ENCODE measurements at places on chromosomes 16 and 17.

- DNase-seq = no peak
Observed at GRCh38 chr16:4713663-4714501, 20.2 kb downstream of the ANKS3 start.

GRCh38 chr17:72236980-72237633, 116.3 kb downstream of the SOX9 start:
- DNase-seq = no peak

GRCh38 chr16:84976644-84977400, 34.5 kb downstream of the ZDHHC7 start:
- DNase-seq = no peak

- DNase-seq = no peak
Observed at GRCh38 chr17:79620207-79621038, 9.6 kb upstream of the RBFOX3 start.

GRCh38 chr17:78734793-78735641, 47.1 kb downstream of the CYTH1 start:
- no peak for DNase-seq

DNA sequence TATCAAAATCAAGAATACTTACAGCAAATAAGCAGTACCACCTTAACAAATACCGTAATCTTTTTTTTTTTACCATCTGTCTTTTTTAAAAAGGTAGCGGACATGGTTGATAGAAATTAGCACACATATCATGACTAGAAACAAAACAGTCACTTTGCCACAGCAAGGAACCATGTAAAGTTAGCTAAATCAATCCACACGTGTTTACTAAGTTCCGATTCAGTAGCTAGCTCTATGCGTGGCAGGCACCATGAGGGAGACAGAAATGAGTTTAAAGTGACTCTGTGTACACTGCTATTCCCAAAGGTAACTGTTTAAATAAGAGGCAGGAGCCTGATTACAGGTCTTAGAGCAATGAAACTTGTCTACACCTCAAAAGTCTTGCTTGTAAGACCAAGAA, 108.6 kb downstream of the XYLT1 start:
- DNase-seq = no peak

DNA sequence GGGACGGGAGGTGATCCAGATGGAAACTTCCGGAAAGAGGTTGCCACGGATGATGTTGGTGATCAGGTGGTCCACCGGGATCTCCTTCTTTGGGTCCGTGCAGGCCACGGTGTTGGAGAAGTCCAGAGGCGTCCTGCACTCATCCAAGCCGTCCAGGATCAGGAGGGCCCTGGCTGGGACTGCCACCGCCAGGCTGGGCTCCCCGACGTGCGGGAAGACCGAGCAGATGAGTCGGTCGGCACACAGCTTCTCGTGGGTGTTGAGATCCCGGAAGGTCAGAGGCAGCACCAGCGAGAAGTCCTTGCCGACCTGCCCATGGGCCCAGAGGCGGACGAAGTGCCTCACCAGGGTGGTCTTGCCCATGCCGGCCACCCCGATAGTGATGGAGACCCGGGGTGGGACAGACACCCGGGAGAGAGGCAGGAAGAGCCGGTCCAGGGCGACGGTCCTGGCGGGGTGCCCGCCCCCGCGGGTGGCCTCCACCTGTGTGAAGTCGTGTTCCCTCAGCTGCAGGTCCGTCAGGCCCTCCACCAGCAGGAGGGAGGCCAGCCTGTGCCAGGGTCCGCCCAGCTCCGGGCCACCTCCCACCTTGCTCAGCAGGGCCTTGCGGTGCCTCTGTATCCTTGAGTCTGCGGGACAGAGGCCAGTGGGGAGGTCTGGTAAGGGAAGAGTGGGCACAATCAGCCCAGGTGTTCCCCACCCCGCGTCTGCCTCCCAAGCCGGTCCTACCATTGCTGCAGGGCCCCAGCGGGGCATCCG, 12.9 kb downstream of the NLRC3 start:
- DNase-seq = no peak

DNA sequence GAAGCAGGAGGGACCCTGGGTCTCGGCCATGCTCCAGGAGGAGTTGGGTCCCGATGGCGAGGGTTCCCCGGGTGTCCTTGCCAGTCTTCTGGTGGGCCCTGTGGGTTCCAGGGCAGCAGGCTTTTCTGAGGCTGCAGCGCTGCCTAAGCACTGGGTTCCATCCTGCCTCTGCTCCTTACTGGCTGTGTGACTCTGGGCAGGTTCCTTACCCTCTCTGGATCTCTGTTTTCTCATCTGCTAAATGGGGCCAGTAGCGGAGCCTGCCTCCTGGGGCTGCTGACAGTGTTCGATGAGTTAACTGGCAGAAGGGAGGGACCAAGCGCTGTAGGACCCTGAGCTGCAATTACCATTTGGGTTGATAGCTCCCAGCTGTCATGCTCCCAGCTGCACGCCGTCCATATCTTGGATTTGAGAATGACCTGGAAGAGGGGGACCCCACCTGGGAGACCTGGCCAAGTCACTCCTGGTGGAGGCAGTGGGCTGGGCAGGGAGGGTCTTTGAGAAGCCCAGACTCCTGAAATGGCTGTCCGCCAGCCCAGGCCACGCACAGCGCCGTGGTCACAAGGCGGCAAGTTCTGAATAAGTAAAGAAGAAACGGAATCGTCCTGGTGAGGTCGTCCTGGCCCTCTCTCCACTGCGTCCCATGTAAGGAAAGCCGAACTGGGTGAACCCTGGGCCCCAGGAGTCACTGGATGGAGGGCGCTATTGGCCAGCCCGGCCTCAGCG, 47.2 kb upstream of the GSE1 start:
- no peak for DNase-seq

DNA sequence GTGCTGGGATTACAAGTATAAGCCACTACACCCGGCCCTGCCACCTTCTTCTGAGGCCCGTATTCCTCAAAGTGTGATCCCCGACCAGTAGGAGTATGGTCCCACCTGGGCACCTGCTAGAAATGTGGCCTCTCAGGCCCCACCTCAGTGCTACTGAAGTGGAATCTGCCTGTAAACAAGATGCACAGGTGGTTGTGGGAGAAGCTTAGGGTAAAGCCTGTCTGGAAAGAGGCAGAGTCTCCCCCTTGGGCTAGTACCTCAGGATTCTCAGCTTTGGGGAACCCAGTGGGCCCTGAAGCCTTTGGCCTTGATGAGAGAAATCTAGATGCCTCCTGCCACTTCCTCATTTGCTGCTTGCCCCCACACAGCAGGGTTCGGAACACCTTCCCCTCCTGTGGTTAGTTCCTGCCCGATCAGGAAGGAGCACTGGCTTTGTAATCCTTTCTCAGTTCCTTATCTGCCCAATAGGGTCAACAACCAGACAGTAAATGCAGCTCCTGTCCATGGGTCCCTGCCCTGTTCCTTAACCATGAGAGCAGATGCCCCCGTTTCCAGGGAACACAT, 25.2 kb downstream of the TK2 start:
- DNase-seq = no peak

DNA sequence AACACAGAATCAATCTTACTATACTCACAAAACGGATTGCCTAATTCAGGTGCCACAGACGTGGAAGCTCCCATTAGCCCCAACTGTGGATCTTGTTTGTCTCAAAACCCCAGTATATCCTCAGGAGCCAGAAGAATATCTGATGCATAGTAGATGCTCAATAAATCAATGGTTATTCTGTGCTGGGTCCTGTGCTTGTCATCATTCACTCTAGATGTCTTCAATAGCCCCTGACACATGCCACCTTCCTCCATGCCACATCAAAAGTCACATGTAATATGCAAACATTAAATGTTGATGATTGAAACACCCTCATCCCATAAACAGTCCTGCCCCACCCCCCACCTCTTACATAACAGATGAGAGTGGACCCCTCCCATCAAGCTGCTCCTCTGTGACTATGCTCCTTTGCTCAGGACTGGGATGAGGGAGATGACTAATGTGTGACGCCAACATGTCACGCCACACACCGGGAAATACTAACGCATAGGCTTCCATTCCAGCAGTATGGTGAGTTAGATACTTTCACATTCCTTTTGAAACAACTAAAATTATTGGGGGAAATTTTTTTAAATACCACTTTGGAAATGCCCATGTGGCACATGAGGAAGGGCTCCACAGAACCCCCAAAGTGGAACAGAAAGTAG, 267.6 kb upstream of the SDK2 start:
- DNase-seq = no peak

GRCh38 chr17:81404558-81405165, 9.4 kb downstream of the BAHCC1 start:
- no peak for DNase-seq

DNA sequence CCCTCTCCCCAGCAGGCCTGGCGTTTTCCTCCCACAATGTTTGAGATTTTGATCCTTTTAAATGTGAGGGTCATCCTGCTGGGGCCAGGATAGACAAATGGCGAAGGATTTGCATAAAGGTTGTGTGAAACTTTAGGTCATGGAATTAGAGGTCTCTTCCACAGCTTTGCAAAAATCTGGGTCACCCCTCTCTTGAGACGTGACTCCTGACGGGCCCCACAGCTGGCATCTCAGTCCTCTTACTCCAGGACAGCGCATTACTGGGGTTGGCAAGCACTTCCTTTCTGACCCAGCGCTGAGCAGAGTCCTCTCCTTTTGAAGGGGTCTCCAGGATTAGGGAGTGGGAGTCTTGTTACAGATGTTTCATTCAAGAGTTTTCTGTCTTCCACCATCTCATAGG, 7.4 kb downstream of the ZNF629 start:
- no peak for DNase-seq

- no peak for DNase-seq
Observed at GRCh38 chr16:70418274-70418992, 20.5 kb downstream of the ST3GAL2 start.

DNA sequence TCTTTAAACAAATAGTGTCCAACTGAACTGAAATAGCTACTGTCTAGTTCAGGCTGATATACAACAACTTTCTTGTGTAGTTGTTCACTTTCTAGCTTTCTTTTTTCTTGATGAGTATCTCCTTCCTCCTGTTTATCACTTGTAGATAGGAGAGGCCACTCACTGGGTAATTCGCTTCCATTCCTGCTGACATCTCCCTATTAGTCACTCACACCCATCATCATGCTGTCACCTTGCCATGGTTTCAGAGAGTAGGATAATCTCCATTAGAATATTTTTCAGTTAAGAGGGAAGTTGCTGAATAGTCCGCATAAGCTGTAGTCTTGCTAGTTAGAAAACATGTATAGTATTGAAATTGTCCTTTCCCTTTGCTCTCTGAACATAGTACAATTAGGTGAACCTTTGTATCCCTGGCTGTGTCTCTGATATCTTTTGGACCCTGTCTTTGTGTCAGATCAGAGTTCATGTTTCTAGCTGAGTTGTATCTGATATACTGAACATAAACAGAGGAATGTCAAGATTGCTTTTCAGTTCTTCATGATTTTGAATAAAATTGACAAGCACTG, 64.4 kb upstream of the RASL10B start:
- DNase-seq = peak; percentile 9

DNA sequence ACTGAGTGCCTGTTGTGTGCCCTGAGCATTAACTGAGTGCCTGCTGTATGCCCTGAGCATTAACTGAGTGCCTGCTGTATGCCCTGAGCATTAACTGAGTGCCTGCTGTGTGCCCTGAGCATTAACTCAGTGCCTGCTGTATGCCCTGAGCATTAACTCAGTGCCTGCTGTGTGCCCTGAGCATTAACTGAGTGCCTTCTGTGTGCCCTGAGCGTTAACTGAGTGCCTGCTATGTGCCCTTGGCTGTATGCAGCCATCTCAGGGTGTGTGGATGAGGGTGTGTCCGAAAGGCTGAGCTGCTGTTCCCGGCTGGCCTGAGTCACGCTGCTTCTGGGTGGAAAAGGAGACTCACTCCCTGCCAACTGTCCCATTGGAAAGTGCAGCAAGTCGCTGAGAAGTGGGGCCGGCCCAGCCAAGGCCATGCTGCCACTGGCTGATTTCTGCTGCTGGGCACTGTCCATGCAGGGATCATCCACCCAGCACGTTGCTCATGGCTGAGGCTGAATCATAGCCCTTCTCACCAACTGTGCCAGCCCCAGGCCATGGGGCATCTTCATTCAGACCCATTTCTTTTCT, 113.8 kb downstream of the OR1D5 start:
- DNase-seq = peak; percentile 91

DNA sequence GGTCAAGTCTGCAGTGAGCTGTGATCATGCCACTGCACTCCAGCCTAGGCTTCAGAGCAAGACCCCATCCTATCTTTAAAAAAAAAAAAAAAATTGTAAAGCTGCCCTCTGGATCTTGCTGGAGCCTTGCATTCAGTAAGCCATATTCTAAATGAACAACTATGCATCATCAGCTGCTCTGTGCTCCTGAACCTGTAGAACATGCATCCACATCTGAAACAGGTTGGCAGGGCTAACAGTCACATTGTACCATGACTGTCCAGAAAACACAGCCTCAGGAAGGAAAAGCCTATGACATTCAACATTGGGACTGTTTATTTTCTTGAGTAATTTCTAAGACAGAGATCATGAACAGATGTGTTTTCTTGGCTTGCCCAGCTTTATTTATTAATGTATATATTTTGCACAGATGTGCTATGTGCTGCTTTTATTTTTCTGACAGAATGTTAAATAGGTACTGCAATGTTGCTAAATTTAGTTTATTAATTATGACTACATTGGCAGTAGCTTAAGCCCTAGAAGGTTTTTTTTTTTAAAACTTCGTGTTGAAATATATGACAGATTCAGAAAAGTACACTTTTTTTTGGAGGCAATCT, 19.8 kb downstream of the ACSF2 start:
- DNase-seq = no peak

GRCh38 chr17:1737531-1738291, 5.0 kb upstream of the SERPINF2 start:
- no peak for DNase-seq

GRCh38 chr16:89890886-89891657, 17.7 kb downstream of the TCF25 start:
- no peak for DNase-seq

DNA sequence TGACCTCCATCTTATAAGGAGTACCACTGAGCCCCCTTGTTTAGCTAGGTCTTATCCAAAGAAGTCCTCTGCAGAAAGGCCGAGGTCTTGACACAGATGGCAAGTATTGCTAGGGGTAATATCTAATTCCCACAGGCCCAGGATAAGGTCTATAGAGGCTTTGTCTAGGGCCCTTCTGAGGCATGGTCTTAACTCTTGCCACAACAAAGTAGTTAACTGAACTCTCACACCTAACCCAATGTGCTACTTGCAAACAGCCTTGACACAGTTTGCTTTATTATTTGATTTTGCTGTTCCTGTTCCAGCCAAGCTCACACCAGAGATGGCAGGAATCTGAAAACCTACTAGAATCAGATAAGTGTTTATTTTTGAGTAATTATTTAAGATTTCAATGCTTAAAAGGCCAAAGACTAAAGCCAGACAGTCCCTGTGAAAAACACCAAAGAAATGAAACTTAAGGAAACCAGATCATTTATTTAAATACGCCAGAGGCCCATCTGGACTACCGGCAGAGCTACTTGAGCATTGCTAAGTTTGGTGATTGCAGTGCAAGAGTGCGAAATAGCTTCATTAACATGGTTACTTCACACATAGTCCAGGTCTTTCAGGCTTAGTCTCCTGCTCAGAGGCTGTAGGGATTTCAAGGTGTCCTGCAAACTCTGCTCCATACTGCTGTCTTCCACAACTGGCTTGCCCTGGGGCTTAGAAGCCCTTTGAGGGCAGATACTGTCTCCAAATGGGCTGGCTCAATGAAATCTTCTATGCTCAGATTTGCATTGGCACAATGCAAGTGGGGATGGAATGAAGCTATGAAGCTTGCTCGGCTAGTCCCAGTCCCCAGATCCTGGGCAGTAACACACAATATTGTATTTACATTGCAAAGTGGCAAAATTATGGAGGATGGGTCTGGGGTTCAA, 28.5 kb upstream of the SUPT4H1 start:
- DNase-seq = no peak
